ENCODE measurements at places on chromosomes 4 and X.

GRCh38 chr4:111678479-111678878 lies 466.8 kb upstream of the FAM241A start:
- DNase-seq = no peak

DNA sequence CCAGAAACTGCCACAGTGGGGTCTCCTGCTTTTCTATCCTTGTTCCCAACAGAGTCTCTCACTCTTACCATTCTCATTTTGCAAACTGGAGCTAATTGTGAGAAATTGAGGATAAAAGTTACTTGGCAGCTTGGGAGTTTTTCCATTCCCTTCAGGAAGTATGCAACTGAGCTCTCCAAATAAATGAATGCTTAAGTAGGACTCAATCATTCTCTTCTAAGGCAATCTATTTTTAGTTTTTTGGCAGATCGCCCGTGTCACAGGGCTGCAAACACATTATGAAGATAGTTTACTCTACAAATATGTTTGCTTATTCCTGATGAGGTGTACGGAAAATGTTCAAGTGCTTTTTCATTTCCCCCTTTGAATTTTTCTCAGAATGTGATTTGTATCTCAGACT lies 5.3 kb downstream of the ASB11 start:
- no peak for DNase-seq

- DNase-seq = peak; percentile 55
These were observed 36.9 kb upstream of the SYTL4 start for GRCh38 chrX:100768679-100769338.

- no peak for DNase-seq
These were observed 179.6 kb downstream of the CCSER1 start for GRCh38 chr4:90306810-90307209.

GRCh38 chr4:85747882-85748491 lies 273.0 kb downstream of the ARHGAP24 start:
- DNase-seq = peak; percentile 46

DNA sequence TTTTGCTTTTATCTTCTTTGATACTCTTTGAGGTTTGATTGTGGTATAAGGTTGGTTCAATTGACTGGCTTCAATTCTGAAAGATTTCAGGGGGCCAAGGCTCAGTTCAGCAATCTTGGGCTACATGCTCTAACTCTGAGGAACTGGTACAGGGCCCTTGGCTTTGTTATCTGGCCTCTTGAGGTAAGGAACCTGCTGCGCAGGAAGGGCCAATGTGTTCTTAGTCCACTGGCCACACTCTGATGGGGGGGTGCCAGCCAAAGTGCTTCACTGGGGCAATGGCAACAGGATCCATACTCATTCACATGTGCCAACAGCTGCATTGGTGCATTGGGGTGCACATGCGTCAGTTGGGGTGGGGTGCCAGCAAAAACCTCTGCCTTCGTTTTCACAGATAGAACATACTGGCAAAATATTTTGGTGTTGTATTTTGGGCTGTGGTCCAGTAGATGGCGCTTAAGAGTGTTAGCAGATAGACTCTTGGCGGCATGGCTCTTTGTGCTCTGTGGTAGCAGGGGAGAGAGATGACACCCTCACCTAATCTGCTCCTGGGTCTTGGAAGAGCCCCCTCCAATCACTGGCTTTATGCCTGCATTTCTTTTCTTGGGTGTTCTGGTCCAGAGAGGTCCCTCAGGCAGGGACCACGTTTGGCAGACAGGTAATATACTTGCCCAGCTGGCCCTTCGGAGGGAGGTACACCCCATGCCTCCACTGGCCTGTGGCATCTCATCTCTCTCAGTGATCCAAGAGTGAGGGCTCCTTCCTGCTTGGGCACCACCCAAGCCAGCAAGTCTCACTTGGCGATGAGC lies 42.9 kb downstream of the NDST3 start:
- peak; percentile 4 for DNase-seq

- DNase-seq = peak; percentile 4
These were observed 22.9 kb upstream of the PUDP start for GRCh38 chrX:7170898-7171297.
